Body of pancreas (tissue), 4 donors: ENCODE measurements at places on chromosomes 3 and 15. TPM values are rescaled to one million over a fixed set of nuclear protein-coding genes. Genes with fewer than 3 reads are reported as not detected.
A peak's percentile ranks its signal among the peaks of the same experiment; 100 is the strongest.

DNA sequence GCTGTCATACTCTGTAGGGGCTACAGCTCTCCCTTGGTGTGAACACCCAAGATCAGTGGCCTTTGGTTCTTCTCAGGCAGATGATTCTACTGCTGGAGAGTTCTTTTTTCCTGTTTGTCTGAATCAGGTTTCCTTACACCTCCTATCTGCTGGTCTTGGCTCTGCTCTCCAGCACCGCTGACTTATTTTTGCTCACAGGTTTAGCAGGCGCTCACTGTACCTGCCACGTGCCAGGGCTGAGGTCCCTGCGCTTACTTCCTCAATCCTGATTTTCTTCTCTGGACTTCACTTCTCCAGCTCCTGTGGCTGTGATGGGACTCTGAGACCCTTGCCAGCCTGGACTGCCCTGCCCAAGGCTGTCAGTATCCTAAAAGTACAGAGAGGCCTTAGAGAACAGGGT is 9.5 kb downstream of the BSN start:
- DNase-seq: no peak

DNA sequence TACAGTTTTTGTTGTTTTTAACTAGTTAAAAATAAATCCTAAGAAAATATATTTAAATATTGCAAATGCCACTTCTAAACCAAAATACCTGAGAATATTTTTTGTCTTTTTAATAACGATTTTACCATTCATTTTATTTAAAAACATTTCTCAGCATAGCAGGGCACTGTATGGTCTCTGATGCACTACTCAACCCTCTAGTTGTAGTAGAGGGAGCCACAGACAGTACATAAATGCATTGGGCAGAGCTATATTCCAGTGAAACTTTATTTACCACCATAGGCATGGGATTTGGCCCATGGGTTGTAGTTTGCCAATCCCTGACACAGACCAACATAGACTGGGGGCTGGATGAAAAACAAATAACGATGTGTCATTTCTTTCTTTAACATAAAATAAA is 214.4 kb upstream of the UBE2E1 start:
- no peak for DNase-seq

GRCh38 chr3:160473221-160473620 is 23.6 kb upstream of the TRIM59 start:
- DNase-seq: no peak

- DNase-seq: no peak
Observed at GRCh38 chr3:4830586-4830914, 148.7 kb upstream of the BHLHE40 start.

GRCh38 chr3:144496141-144496835 is 524.7 kb downstream of the DIPK2A start:
- DNase-seq: no peak

DNA sequence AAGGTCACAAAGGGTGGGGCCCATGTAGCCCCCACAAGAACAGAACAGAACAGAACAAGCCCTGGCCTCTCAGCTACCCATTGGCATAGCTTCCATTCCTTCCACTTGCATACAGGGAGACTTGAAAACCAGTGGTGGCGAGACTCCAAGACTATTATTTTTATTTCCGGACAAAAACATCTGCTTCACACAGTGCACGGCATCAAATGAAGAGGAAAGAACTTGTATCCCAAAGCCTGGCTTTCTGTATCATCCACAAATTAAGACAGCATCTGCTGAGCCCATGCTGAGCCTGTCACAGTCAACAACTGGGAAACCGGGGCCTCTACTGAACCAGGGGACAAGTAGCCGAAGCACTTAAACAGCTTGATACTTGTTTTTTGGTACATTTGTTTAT is 56.0 kb downstream of the CLEC3B start:
- no peak for DNase-seq

DNA sequence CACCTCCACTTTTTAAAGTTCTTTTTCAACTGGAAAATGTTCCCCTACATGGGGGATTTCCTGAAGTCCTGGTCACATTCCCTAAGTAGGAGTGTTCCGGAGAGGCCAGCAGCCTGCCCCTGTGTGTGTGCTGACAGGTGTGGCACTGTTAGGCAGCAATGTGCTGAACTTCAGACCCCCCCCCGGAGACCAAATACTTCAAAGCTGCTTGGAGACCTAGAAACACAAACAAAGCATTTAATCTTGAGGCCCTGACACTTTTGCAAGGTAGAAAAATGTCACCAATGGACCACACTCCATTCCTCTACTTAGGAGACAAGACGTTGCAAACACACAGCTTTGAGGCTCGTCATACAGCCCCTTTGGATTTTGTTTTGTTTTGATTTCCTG is 259.6 kb upstream of the CTNNB1 start:
- DNase-seq: peak; percentile 79

DNA sequence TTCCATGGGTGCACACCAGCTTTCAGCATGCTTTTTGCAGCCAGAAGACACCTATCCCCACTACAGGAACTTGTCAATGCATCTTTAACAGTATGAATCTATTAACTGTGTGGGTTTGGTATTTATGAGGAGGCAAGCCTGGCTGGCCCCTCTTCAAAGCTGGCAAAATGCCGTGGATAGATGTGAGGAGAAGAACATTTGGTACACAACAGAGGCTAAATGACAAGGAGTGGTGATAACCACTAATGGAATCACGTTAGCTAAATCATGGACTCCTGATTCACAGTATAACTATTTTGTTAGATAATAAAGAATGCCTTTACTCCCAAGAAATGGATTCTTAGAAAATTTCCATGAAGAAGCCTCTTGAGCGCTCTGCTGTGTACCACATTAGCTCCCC is 187.2 kb downstream of the CLSTN2 start:
- no peak for DNase-seq

- no peak for DNase-seq
Observed at GRCh38 chr3:44995142-44995770, 19.2 kb downstream of the EXOSC7 start.

- DNase-seq: no peak
Observed at GRCh38 chr3:179476215-179476614, 24.9 kb upstream of the GNB4 start.

DNA sequence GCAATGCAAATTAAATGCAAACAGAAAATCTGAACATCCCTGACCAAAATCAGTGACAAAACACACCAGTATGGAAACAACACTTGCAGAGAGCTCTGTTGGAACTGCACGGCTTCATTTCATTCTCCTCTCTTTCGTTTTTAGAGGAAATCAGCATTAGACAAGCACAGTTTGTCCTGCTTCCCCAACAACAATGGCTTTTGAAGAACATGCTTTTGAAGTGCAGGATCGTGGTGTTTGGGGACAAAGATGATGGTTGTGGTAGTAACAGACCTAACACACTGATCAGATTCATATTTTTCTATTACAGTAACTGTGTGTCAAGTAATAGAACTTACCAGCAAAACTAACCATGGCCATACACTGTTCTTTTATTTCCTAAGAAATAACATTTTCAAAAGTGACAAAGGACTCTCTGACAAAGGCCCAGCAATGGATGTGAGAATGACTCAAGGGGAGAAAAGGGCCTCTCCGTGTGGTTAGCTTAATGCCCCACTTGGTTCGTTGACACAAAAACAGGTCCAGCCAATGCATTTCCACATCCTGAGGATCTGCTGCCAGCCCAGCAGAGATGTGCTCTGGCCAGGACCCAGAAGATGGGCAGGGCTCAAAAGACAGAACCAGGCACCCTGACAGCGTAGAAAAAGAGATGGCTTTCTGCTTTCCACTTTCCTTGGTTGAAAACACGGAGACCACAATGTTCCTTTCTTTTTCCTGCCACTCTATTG is 84.1 kb downstream of the CCNL1 start:
- DNase-seq: no peak

- no peak for DNase-seq
Observed at GRCh38 chr15:36951731-36952247, 148.6 kb downstream of the MEIS2 start.

DNA sequence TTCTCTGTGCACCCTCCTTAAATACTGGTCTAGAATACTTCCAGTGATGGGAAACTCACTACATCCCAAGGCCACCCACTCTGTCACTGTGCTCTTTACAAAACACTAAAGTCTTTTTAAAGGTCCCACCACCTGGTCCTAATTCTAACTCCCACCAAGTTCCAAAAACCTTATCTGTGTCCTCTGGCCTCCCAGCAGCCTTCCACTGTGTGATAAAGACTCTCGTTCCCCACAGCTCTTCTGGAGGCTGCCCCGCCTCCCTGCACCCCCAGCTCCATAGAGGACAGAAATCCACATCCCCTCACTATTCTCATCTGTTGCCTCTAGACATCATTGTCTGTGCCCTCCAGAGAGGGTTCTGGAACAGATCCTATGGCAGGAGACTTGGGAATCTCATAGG is 276.4 kb downstream of the FAM43A start:
- DNase-seq: no peak

- DNase-seq: no peak
Observed at GRCh38 chr15:94000606-94001005, 230.8 kb upstream of the MCTP2 start.

DNA sequence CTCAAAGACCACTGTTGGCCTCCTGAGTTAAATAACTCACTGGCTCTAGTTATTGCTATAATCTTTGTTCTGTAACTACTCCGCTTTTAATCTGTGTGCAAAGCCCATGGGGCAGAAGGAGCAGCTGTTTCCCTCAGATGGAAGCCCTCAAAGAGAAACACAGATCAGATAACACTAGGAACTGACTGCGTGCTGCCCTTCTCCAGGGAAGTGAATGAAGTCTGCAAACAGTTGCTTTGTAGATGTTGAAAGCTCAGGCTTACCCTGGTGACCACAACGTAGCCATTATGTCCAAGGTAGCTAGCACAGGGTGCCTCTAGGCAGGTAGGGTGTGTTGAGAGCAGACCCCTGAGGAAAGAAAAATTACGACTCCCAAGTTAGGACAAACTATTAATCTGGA is 152.3 kb upstream of the STAC start:
- no peak for DNase-seq

- DNase-seq: no peak
Observed at GRCh38 chr3:102124282-102124681, 275.0 kb downstream of the NFKBIZ start.

DNA sequence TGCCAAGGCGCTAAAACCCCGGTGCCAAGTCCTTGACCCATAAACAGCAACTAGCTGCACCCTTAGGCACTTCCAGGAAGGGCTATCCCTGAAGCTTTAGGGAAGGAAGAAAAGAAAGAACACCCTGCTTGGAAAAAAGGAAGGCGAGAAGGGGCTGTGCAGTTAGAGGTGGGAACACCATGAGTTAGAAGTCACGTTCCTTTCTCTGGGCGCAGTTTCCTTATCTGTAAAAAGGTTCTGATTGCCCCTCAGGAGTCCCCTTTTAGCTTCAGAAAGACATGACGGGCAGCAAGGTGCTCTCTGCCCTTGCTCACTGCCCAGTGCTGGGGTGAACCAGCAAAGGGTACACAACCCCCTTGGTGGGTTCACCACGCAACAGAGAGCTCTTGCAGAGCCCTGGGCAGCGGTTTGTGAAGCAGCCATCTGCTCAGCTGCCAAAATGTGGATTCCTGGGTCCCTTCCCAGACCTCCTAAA is 798 bp downstream of the GCHFR start:
- DNase-seq: no peak

DNA sequence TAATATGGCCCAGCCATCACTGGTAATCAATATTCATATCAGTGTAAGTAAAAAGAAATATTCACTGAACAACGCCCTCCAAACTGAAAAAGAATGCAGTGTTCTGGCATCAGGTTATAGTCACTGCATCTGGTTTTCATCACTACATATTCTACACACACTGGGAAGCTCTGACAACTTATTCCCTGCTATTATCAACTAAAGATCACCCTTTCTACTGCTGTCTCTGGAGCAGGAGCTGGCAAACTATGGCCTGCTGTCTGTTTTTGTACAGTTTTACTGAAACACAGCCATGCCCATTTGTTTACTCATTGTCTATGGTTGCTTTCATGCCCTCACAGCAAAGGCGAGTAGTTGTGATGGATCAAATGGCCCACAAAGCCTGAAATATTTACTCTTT is 35.3 kb downstream of the TUBGCP4 start:
- no peak for DNase-seq

- DNase-seq: no peak
Observed at GRCh38 chr15:43930556-43930955, 103.8 kb downstream of the WDR76 start.

GRCh38 chr15:87609474-87609873 is 647.1 kb downstream of the NTRK3 start:
- no peak for DNase-seq

DNA sequence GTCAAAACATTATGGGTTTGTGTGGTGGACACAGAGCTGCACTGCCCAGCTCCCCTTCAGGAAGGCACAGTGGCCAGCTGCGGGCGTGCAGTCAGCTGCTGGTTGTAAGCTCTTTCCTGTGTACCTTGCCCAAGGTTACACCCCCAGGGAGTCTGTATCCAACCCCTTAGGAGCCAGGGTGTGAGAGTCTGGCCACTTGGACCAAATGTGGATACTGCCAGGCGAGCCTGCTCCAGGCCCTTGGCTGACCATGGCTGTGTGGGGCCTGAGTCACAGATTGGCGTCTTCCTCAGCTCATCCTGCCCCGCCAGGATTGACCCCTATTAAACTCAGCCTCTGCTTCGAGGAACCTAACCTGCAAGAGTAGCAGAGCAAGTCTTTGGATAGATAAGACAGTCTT is 56.9 kb downstream of the ABHD5 start:
- no peak for DNase-seq

DNA sequence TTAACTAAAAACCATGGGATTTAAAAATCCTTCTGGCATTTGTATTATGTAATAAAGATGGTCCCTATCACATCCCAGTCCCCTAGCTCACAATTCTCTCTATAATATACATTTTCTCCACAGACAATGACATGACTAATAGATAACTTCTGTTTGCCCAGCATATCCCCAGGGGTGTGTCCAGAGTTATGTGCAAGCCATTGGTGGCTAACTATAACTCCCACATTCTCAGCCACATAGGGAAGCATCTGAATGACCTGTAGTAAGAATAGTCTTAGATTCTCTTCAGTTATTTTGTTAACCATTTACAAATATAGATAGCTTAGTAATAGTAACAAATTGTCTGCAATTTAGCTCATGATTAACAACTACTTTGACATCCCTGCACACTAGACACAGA is 52.2 kb upstream of the RBSN start:
- no peak for DNase-seq

- no peak for DNase-seq
Observed at GRCh38 chr3:14216257-14217048, 37.8 kb downstream of the LSM3 start.

- DNase-seq: no peak
Observed at GRCh38 chr15:26243382-26243781, 380.3 kb upstream of the ATP10A start.

DNA sequence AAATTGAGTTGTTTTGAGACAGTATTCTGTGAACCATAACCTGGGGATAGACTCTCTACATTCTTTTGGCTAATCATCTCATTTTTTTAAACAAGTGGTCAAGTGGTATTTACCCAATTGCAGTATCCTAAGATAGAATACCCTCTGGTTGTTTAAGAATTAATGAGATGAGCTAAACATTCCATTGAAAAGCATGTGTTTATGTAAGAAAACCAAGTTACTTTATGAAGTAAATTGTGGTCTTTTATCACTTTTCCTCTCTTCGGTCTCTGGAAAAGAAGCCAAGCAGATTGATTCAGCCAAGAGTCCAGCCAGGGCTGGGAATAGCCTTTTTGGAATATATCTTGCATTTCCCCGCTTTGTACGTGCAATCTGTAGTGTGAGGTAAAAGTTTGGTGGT is 185.7 kb upstream of the TOPAZ1 start:
- DNase-seq: no peak

Gene GRM2
- total RNA-seq: 0.99 TPM

Gene ST3GAL6
- 35.3 TPM for total RNA-seq

Gene POLQ
- under 0.01 TPM for total RNA-seq

Gene CFAP20DC
- total RNA-seq: 0.33 TPM

Gene PP2D1
- total RNA-seq: not detected

Gene CKMT1A
- 2.6 TPM for total RNA-seq

Gene TEX55
- not detected for total RNA-seq

Gene CHL1
- 3.0 TPM for total RNA-seq

Gene ZNF385D
- total RNA-seq: 3.9 TPM

Gene TMCO5A
- not detected for total RNA-seq

Gene SLC6A11
- total RNA-seq: 0.52 TPM
